ENCODE measurements at places on chromosomes 2 and 18.

DNA sequence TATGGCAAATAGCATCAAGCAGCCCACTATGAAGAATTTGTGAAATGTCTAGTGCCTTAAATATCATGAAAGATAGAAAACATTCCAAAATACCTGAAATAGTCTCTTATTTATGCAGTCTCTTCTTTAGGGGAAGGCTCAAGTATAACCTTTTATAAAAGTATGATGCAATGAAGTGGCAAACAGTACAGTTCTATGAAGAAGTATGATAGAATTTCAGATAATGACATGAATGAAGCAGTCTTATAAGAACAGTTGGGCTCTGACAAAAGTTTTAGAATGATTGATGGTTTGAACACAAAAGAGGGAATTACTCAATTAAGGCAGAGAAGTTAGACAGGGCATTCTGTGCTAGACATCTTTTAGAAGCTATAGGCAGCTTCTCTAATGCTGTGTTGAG is 1791.8 kb upstream of the PIK3C3 start:
- no peak for DNase-seq

- no peak for DNase-seq
Measured at GRCh38 chr18:23634692-23635091, 28.0 kb downstream of the ANKRD29 start.

DNA sequence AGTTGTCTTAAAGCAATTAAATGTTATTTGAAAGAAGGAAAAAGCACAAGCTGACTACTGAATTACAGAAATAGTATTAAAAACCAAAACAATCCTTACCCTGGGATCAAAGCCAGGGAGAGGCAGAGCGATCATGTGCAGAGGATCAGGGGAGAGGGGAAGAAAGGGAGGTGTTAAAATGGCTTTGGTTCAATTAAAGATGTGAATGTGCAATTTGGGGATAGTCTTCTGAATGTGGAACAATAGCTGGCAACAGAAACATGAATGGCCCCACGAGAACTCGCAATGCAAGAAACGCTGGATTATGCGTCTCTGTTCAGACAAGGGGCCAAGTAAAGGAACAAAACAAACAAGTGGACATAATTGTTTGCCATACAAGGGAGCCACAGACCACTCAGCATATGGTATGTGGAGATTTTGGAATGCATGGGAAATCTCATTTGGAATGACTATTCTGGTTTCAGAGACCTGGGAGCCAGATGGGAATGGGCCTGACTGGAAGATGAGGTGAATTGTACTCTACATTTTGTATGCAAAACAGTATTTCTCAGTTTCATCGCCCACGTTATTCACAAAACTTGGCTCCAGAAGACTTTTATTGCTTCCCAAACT is 155.4 kb downstream of the SLC4A3 start:
- no peak for DNase-seq

DNA sequence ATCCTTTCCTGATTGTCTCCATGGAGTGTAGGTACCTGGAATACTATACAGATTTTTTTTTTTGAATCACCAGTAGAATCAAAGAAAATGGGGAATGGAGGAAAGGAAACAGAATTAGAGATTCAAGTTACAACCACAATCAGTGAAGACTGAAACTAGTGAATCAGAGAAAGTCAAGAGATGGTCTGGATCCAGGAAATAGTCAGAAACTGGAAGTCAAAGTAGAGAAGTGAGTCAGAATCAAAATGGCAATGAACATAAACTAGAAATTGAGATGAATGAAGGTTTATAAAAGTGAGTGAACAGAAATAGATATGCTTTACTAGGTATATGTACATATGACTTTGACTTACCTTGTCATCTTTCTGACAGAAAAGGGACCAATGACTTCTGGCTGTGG is 579.0 kb downstream of the PLCL1 start:
- no peak for DNase-seq

DNA sequence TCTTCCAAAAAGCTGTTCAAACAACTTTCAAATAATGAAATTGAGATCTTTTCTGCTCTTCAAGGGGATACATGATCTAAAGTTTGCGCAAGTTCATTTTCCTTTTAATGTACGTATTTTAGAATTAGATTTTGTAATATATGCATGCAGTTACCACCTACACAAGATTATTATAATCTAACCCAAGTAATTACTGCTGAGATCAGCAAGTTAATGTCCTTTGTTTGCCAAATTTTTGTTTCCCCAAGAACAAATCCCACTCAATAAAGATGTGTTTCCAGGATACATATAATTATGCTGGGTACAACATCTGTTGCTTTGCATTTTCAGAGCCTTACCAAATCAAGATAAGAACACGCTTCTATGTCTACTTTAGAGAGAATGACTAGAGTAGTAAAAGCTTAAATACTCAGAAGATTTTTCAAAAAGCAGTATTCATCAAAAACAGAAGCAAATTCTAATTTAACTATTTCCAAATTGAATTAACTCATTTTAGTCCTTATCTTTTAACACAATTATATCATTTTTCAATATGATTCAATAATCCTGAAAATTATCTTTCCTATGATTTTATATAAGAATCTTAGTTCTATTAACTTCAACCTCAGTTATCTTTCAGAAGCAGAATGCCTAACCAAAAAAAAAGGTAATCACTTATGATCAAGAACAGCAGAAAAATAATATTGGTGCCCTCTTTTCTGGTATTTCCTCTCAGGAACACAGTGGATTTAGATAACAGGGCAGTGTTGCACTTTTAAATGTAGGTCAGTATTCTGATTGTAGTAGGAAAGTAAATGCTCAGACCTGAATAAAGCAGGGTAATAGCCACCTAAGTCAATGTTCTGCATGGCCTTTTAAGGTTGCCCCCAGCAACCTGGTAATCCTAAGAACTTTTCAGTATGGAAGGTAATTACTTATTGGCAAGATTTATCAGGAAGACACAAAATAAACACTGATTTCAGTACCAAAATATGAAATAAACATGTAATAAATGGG is 28.0 kb downstream of the CERKL start:
- DNase-seq = no peak

- DNase-seq = no peak
Measured at GRCh38 chr18:33647365-33647764, 69.3 kb downstream of the ASXL3 start.

DNA sequence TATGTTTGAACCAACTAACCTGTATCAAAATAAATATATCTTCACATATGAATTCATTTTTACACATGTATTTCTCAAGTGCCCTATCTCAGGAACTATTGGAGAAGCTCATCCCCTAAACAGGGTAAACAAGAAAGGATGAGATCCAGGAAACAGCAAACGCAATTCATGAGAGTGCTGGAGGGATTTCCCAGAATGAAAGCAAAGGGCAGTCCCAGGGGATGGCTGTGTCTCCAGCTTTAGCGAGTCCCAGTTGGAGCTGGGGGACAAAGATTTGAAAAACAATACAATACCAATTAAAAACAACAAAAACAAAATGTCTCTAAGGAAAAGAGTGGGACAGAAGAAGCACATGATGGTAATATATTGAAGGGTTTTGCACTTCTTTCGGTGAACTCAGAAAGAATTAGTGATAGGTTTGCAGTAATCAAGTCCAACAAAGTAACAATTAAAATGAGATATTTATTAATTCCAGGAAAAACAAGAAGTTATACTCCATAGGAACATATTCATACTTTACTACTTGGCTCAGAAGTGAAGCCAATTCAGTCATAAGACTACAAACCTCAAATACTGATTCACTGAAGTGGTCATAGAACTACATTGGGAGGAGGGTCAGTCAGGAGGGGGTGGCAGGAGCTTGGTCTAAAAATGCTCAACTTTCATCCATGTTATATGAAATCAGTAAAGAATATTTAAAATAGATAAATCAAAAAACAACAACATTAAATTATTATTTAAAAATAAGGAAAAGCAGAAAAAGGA is 73.1 kb upstream of the PDE1A start:
- no peak for DNase-seq

DNA sequence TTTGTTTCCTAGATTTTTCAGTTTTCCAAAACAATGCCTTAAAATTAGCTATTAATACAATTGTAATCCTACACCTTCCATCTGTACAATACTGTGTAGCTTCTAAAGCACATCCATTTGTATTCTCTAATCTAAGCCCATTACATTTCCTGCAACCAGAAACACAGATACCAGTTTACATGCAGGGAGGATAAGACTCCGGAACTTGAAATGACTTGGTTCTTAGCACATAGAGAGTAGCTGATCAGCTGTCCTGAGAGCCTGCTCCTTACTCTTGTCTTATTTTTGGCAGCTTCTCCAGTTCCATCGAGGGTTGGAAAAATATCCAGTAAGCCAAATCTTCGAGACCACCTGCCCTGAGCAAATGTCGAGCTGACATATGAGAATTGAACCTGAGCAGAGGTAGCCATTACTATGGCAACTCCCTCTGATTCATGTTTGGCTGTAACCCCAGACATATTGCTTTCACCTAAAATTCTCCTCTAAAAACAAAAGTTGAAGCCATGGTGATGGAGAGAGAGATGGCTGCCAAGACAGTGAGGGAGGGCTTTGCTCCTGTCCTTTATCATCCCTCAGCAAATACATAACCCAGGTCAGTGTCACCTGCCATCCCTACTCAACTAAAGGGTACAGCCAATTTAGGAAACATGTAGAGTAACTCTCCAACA is 542.8 kb downstream of the IRS1 start:
- no peak for DNase-seq

DNA sequence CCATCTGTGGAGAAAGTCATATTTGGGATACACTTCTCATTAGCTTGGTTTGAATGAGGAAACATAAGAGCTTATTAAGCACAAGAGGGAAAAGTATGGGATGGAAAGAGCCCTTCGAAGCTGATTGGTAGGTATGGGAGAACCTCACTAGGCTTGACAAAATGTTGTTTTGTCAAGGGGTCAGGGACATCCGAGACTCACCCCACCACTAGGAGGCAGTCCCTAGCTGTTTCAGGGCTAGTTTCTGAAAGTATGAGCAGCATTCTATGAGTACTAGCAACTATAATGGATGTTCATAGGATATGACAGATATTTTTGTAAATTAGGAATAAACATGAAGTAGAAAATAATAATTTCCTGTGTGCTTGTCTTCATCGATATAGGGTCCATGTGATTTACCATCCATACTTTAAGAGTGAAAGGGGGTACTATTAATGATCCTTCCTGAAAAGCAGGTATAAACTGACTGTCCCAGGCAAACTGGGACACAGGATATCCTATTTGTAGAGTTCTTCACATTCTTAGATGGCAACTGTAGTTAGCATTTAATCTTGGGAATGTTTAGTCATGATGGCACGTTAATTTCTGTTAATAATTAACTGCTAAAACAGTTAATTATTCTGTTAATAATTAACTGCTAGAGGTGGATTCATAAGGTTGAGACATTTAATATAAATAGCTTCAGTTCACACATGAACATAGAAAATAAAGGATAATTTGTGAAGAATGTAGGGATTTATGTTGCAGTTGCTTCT is 28.4 kb downstream of the OTX1 start:
- peak; percentile 11 for DNase-seq

DNA sequence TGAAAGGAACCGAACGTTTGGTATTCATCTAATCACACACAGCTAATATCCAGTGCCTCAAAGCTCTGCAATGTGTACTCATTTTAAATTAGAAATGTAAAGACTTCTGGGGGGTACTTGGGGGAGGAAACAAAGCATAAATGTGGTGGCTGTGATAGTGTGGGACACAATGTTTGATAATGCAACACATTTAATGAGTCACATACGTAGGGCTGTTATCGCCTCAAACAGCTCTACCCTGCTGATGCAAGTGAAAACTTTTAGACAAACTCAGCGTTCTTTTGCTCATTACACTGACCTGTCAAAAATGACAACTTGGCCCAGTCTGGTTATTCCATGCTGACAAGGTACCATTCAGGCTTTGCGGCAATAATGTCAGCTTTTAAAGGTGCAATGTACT is 1227.1 kb upstream of the CELF4 start:
- no peak for DNase-seq

GRCh38 chr2:231191896-231192872 is 6.2 kb upstream of the ARMC9 start:
- DNase-seq = no peak

GRCh38 chr2:105746177-105747080 is 1.7 kb downstream of the NCK2 start:
- peak; percentile 91 for DNase-seq

GRCh38 chr2:68463287-68463877 is 3.7 kb downstream of the FBXO48 start:
- no peak for DNase-seq

DNA sequence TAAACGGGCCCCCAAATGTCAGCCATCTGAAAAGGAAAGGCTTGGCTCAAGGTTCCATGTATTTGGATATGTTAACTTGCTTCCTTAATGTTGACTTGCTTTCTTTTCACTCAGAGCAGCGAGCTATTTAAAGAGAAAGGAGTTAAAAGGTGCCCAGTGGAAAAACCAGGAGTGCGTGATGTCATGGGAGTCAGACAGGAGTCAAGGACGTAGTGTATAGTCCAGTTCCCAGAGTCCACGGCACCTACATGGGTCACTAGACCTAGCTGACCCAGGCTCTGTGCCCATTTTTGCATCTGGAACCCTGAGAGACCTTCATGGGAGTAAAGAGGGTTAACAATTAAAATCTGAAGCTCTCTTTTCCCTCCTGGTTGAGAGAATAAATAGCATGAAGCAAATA is 19.8 kb downstream of the SLC3A1 start:
- no peak for DNase-seq

- peak; percentile 7 for DNase-seq
Measured at GRCh38 chr2:161136696-161137324, 23.4 kb upstream of the TANK start.

Data from activated naive CD8-positive, alpha-beta T cell treated with anti-CD3 and anti-CD28 coated beads for 36 hours (primary cell).